HT1080 (cell line): ENCODE measurements at places on chromosomes 6 and 20.

- DNase-seq, result no peak
These were observed 482.3 kb upstream of the JARID2 start for GRCh38 chr6:14763616-14764015.

DNA sequence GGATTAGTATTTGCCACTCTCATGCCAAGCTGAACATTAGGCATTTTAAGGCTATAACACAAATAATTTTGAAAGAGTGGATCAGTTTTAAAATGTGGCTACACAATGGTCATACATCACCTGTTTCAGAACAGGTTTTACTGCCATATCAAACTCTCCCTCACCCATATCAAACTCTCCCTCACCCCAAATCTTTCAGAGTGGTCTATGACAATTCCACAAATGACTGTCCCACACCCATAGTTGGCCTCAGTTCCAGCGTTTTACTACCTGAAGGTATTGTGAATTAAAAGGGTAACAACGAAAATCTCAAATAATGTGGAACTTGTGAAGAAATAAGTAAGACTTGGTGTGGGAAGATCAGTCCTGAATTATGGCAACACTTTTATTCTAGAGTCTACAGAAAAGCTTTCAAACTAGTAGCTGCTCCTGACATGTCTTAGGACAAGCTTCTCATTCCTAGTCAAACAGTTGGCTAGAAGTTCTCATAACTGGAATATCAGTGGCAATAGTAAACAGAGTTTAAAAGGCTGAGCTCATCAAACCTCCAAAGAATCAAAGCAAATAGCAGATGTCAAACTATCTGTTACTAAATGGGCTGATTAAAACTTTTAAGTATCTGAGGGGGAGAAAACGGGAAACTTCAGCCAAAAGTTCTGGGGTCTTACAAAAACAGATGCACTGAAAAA lies 52.4 kb downstream of the MAP3K7 start:
- DNase-seq, result no peak

DNA sequence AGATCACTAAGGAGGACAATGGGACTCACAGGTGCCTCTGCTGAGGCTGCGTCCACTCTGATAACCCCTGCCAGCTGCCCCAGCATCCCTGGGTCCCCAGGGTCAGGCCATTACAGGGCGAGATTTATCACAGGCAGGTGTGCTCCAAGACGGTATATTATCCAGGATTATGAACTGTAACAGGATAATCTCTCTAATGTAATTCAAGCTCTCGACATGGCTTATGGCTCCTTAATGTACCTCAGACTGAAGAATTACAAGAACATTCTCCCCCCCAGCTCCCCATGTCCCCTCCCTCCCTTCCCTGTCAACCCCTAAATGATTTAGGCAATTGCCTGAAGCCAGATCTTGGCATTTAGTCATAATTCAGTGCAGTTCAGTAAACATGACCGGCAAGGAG lies 86.8 kb downstream of the NCR2 start:
- DNase-seq, result no peak

- DNase-seq, result no peak
These were observed 312.8 kb downstream of the RFPL4B start for GRCh38 chr6:112659912-112660311.

DNA sequence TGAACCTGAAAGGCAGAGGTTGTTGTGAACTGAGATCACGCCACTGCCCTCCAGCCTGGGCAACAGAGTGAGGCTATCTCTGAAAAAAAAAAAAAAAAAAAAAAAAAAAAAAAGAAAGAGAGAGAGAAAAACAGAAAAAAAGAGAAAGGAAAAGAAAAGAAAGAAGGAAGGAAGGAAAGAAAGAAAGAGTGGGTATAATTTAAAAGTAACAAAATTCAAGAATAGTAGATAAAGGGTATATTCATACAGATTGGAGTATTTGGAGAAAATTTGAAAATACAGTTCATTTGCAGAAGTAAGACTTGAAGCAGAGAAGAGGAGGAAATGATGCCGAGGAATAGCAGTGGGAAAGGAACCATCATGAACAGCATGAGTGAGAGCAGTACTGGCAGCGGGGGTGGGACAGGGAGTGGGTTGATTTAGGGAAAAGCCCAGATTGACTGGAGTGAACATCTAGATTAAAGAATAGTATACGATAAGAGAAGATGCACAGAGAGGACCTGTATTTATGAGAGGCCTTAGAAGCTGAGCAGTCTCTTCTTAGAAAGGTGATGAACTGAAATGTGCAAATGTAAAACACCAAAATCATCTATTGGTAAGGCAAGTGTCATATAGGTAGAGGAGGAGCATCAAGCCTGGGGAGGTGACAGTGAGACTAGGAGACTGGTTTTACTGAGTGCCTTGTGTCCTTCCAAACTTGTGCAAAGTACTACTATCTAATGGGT lies 17.8 kb upstream of the HLA-DRB1 start:
- no peak for DNase-seq

- peak; percentile 85 for DNase-seq
These were observed 39.9 kb downstream of the PREX1 start for GRCh38 chr20:48787861-48788375.

- no peak for DNase-seq
These were observed 108.4 kb downstream of the FOXF2 start for GRCh38 chr6:1497761-1498105.

DNA sequence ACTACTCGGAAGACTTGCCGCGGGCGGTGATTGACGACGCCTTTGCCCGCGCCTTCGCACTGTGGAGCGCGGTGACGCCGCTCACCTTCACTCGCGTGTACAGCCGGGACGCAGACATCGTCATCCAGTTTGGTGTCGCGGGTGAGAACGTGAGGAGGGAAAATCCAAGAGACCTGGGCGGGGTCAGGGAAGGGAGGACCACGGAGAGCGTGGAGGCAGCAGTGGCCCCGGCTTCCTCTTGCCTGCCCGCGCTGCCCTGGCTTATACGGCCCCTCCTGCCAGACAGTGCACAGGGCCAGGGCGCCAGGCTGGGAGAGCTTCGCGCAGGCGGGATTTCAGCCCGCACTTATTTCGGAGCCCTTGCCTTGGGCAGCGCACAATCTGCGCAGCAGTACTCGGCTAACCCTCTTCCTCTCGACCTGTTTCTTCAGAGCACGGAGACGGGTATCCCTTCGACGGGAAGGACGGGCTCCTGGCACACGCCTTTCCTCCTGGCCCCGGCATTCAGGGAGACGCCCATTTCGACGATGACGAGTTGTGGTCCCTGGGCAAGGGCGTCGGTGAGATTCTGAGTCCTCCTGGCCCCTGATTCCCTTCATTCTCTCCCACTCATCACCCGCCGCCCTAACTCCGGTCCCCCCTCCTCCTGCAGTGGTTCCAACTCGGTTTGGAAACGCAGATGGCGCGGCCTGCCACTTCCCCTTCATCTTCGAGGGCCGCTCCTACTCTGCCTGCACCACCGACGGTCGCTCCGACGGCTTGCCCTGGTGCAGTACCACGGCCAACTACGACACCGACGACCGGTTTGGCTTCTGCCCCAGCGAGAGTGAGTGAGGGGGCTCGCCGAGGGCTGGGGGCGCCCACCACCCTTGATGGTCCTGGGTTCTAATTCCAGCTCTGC lies 2.0 kb downstream of the MMP9 start:
- DNase-seq, result no peak

DNA sequence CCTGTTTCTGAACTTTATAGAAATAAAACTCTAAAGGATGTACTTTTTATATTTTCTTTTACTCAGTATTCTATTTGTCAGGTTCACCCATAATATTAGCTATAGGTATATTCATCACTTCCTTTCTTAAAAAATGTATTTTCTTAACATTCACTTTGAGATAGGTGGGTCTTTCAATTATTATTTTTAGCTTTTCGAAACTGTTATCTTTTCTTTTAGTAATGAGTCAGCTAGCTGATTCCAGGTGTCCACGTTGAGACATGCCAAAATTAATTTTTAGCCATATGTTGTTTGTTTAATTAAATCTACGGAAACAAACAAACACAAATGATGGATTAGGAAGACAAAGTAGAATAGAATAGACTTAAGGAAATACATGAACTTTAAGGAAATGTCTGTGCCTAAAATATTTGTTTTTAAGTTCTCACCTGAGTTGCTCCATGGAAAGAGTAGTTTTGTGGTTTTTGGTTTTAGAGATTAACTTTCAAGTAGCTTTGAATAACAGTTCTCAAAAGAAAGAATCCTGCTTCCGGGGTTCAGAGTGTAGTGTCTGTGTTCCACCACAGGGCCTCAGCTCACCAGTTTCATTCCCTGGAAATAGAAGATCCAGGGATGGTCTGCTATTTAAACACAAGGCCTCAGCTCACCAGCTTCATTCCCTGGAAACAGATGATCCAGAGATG lies 435.0 kb downstream of the HAO1 start:
- no peak for DNase-seq

DNA sequence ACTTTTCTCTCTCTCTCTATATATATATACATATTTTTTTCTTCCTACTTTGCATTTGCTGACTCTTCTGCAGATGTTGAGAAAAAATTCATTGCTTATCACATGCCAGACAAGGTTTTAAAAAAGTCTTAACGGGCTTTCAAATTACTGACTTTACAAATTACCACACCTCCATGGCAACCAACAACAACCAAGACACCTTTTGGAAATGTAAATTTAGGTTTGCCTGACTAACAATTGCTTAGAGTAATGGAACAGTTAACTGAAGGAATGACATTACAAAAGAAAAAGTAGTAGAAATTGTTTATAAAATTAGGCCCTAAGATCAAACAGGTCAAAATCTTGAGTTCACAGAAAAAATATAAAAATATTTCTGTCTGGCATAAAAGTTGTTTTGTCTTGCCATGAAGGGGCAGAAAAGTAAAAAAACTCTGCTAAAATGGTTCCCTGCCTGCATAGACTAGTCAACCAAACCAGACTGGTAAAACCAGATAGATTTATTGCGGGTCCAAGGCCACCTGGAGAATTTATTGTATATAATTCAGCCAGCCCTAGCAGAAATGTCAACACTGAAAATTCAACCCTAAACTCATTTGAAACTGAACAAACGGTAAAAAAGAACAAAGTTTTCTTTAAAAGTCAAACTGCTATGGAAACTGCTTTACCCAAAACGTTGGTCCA lies 92.8 kb upstream of the FRMD1 start:
- DNase-seq, result no peak

DNA sequence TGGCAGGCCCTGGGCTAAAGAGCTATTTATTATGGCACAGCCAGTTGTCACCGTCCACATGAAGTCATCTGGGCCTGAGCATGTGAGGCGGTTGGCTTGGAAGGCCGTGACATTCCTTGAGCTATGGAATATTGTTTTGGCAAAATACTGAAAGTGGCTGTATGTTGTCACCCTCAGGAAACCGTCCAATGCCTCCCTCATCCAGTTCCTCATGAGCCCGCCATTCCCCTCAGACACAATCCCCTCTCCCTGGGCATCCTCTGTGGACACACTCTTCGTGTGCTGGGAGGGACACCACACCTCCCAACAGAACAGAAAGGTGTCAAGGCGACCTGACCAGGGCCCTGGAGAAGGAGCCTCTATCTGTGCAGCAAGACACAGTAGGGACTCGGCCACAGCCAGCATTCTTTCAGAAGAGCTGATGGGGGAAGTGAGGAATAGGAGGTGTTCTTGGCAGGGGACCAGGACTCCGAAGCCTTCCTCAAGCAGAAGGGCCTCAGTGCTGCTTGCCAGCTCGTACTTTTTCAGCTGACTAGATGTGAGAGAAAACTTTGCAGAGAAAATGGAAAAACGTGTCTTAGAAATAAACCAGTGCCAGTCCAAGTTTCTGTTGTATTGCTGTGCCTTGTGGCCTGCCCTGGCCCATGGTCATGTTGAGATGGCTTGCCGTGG lies 120.5 kb downstream of the SOD2 start:
- no peak for DNase-seq

DNA sequence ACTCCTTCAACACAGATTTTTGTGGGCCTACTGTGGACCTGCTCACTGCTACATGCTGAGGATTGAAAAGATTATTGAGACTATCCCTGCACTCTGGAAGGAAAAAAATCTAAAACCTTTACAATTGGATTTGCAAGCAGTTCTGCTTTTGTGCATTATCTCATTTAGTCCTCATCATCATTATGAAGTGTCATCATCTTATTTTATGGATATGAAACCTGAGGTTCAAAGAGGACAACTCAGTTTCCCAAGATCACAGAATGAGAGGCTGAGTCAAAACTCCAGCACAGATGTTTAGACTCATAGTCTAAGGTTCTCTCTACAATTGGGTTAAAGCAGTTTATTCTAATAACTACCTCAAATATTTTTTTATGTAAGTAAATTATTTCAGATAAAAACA lies 160.2 kb upstream of the MARCKS start:
- no peak for DNase-seq

DNA sequence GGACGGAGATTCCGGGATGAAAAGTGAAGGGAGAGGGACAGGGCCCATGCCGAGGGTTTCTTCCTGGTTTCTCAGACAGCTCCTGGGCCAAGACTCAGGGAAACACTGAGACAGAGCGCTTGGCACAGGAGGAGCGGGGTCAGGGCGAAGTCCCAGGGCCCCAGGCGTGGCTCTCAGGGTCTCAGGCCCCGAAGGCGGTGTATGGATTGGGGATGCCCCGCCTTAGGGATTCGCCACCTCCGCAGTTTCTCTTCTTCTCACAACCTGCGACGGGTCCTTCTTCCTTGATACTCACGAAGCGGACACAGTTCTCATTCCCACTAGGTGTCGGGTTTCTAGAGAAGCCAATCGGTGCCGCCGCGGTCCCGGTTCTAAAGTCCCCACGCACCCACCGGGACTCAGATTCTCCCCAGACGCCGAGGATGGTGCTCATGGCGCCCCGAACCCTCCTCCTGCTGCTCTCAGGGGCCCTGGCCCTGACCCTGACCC lies 55.0 kb upstream of the HLA-A start:
- DNase-seq, result no peak

GRCh38 chr6:7726416-7727085 lies 652 bp downstream of the BMP6 start:
- peak; percentile 28 for DNase-seq

DNA sequence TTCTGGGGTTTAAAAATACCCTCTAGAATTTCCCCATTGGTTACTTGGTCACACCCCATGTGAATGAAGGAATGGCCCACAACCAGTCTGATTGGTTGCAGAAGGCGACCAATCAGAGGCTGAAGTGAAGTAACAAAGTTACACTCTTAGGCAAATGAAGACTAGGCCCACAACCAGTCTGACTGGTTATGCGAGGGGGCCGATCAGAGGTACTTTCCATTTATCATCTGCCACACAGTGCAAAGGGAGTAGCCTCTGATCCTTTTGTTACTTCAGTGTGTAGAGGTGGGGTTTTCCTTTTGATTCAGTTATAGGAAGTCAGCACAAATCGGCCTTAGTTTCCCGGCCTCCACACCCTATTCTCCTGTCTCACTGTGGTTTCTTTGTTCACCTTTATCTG lies 61.2 kb upstream of the SGK1 start:
- no peak for DNase-seq

DNA sequence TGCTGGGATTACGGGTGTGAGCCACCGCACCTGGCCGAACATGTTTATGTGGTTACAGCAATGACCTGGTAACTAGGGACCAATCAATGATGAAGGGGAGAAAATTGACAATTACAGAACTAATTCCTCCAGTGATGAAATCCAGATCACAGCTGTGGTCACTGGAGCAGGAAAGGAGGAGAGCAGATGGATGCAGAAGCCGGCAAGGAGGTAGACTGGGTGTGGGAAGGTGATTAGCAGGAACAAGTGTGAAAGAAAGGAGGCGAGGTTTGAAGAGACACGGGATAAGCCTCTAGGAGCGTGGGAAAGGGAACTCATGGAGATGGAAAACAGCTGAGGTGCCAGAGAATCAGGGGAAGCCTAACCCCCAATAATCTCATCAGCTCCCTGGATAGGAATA lies 17.2 kb upstream of the SPAG4 start:
- no peak for DNase-seq

GRCh38 chr6:1950631-1951030 lies 294.8 kb downstream of the GMDS start:
- DNase-seq, result no peak

- peak; percentile 96 for DNase-seq
These were observed 16.7 kb upstream of the ENTPD6 start for GRCh38 chr20:25178563-25179438.

GRCh38 chr6:53805725-53806124 lies 10.9 kb downstream of the LRRC1 start:
- DNase-seq, result no peak
